HuH-7.5 (cell line): ENCODE measurements at places on chromosomes 5 and 9.

- DNase-seq, result no peak
These were observed 284.4 kb downstream of the PIK3R1 start for GRCh38 chr5:68499987-68500386.

GRCh38 chr5:38341641-38342040 is 83.3 kb downstream of the EGFLAM start:
- DNase-seq, result no peak

GRCh38 chr5:18984559-18985080 is 1003.4 kb downstream of the CDH18 start:
- DNase-seq, result no peak

GRCh38 chr9:89657295-89657694 is 52.5 kb downstream of the GADD45G start:
- no peak for DNase-seq

GRCh38 chr9:126510564-126510963 is 103.2 kb upstream of the LMX1B start:
- no peak for DNase-seq

- DNase-seq, result no peak
These were observed 341.4 kb upstream of the EDIL3 start for GRCh38 chr5:84725946-84726570.

GRCh38 chr9:84447305-84447704 is 106.7 kb upstream of the SLC28A3 start:
- DNase-seq, result no peak

DNA sequence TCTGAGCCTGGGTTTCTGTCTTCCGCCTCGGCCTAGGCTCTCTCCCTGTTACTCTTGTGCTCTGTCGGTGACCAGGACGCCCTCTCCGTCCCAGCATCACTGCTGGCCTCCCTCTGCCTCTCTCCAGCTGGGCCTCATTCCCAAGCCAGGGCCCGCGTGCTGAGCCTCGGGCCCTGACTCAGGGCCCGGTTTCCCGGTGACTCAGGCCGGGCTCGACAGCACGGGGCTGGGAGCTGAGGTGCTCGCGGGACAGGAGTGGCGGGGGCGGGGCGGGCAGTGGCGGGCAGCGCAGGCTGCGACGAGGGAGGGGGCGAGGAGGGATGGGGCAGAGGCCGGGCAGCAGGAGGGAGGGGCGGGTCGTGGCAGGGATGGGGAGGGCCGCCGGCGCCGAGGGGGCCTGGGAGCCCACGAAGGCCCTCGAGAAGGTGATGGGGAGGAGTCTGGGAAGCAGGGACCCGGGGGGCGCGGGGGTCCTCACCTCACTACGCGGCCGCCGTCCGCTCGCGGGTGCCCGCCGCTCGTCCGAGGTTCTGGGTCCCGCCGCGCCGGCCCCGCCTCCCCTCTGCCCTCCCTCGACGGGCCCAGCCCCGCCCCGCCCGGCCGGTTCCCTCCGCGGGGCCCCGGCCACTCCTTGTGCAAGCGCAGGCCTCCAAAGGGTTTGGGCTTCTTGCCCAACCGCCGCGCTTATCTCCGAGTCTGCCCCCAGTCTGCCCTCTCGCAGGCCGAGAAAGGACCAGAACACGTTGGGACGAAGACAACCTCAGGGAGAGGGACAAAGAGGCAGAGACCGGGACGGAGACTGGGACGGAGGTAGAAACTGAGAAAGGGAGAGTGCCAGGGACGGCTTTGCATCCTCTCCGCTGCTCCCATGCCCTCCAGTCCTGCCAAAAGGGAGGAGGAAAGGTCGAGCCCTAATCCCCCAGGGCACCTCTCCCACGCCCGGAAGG is at the start of gene ARAP3:
Gene ARAP3 (minus strand): TSS at position 536 of the 947 bp plus-strand sequence. CDS start 1,744 bp downstream, outside the sequence.
- peak; percentile 73 for DNase-seq

DNA sequence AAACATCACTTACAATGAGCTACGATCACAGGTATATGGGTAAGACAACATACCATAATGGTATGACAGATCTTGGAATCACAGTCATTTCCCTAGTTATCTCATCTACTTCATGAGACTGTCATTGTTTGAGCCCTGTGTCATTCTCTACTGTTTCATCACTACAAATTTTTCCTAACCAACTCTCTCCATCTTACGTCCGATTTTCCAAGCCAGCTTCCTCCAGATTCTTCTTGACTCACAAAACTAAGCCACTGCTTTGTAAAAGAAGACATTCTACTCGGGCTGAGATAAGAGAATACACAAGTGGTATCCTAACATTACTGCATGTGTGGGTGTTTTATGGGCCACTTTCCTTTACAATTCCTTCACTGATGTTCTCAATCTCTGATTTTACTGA is 49.6 kb downstream of the SERINC5 start:
- DNase-seq, result no peak

GRCh38 chr5:66223637-66224036 is 79.5 kb downstream of the SREK1 start:
- DNase-seq, result no peak

GRCh38 chr9:93013856-93014582 is 44.5 kb upstream of the SUSD3 start:
- no peak for DNase-seq

GRCh38 chr5:55601204-55601618 is 66.4 kb upstream of the PLPP1 start:
- DNase-seq, result peak; percentile 58

DNA sequence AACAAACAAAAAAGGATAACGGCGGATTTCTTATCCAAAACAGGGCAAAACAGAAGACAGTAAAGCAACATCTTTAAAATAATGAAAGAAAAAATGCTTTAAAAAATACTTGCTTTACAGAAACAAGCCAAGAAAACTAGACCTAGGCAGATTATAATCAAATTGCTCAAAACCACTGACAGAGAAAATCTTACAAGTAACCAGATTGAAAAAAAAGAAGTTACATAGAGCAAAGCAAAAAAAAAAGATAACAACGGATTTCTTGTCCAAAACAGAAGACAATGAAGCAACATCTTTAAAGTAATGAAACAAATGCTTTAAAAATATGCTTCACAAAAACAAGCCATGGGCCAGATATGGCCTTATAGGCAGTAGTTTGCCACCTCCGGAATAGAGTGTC is 51.1 kb downstream of the RICTOR start:
- no peak for DNase-seq

GRCh38 chr9:109843641-109844040 is 63.6 kb downstream of the PALM2AKAP2 start:
- DNase-seq, result no peak

DNA sequence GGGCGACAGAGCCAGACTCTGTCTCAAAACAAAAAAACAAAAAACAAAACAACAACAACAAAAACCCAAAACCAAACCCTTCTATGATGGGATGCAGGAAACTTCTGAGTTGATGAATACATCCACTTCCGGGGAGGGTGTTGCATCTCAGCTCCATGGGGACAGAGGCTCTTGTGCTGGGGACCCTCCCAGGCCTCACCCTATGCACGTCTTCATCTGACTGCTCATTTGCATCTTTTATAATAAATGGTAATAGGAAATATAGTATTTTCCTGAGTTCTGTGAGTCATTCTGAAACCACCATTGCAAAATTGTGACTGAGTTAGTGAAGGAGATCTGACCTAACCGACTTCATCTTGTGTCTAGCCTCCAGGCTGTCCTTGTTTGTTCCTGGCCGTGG is 109.5 kb upstream of the SLC28A3 start:
- no peak for DNase-seq

GRCh38 chr5:132065351-132065937 is 5.0 kb downstream of the IL3 start:
- peak; percentile 64 for DNase-seq

- DNase-seq, result no peak
These were observed 127.0 kb upstream of the CACNA1B start for GRCh38 chr9:137750566-137750965.

GRCh38 chr9:27474305-27474704 is 49.8 kb upstream of the IFNK start:
- no peak for DNase-seq

DNA sequence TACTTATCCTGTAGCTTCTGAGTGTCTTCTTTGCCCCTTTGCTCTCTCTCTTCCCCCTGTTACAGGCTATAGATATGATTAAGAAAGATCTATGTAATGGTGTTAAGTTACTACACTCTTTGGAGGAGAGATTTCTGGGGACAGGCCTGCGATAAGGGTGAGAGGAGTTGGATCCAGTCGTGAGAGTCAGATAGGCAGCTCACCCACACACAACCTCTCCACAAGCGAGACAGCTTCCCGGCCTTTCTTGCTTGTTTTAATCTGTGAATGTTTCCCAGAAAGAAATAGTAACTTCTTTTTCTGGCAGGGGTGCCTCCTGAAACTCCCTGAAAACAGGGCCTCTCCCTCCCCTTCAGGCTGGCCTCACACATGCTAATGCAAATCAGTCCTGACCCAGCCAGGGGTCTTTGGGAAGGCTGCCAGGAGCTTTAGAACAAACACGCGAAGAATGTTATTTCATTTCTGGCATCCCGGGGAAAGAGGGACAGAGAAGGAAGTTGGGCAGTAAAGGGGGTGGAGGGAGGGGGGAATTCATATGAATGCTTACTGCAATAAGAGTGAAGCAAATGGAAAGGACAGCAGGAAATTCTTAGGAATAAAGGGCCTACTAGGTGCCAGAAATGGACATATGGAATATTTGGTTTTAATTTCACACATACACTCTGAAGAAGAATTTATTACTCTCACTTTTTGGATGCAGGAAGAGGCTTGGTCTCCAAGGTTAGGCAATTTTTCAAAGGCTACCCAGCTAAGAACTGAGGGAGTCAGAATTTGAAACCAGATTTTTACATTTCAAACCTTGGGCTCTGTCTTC is 215.8 kb upstream of the TRIM32 start:
- DNase-seq, result peak; percentile 32

DNA sequence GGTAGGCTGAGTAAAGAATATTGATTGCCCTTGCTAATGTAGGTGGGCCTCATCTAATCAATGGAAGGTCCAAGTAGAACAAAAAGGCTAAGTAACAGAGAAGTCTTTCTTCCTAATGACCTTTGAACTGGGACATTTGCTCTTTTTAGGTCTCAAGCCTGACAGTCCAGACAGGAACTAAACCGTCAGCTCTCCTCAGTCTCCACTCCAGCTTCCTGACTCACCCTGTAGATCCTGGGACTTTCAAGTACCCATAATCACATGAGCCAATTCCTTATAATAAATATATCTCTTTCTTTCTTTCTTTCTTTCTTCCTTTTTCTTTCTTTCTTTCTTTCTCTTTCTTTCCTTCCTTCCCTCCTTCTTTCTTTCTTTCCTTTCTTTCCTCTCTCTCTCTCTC is 479.5 kb upstream of the PAPPA start:
- DNase-seq, result no peak

GRCh38 chr5:90406466-90406865 is 3.1 kb downstream of the CETN3 start:
- DNase-seq, result no peak

DNA sequence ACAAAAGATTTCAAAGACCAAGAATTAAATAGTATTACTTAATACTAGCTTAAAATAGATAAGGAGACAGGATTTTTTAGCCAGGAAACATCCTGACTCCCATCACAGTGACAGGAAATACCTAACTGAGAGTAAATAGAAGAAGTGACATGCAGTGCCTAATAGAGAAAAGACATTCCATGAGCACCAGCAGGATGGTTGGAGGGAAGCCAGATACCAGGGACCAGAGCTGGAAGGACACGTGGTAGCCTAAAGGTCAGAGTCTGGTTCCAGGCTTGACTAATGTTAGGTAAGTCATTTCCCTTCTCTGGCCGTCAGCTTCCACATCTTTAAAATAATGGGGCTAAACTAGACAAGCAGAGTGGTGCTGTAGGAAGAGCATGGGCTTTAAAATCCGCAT is 41.6 kb downstream of the CDK5RAP2 start:
- peak; percentile 62 for DNase-seq

GRCh38 chr9:128577206-128577605 is 24.8 kb downstream of the SPTAN1 start:
- DNase-seq, result no peak

DNA sequence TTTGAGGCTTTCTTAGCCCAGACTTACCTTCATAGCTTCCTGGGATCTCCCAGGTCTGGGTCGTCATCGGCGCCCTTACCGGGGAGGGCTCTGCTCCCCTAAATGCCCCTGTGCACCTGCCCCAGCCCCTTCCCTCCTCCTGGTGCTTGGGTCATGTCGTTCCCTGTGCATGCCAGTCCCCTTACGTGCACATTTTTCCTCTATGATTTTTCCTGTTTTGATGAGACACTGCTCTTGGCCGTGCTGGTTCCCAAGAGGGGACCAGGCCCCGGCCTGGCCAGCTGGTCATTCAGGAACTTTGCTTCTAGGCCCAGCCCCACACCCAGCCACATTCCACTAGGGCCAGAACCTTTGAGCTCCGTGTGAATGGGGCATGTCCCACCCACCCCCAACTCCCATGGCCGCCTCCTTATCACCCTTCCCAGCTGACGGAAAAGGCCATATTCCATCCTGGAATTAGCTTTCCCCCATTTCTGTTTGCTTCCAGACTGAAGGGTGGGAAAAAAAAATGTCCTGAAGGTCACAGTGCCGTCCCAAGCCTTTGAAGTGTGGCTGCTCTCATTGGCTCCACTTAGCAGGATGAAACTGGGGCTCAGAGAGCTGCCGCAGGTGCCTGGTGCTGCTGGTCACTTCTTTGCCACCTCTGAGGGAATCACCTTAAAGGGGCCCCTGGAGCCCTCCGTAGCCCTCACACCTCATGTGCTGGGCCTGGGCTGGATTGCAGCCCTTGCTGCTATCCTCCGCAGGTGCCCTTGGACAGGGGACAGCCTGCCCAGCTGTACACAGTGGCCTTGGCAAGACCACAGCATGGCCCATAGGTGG is 25.1 kb downstream of the ERGIC1 start:
- peak; percentile 70 for DNase-seq

DNA sequence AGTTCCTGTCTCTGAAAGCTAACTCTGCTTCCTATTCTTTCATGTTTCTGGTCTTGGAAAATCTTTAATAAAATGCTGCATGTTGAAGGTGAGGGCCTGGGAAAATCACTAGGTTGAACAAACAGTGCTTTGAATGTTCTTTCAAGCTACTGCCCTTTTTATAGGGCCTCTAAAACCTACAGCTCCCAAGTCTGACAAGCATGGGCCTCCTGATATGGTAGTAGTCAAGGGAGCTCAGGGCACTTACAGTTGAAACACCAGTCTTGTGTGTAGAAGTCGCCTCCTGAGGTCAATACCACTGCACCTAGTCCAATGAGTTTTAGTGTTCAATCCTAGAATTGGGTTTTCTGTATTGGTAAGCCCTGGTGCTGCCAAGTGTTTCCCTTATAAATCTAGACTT is 20.5 kb downstream of the VLDLR start:
- DNase-seq, result no peak

GRCh38 chr9:87263291-87263690 is 234.4 kb upstream of the DAPK1 start:
- DNase-seq, result no peak

DNA sequence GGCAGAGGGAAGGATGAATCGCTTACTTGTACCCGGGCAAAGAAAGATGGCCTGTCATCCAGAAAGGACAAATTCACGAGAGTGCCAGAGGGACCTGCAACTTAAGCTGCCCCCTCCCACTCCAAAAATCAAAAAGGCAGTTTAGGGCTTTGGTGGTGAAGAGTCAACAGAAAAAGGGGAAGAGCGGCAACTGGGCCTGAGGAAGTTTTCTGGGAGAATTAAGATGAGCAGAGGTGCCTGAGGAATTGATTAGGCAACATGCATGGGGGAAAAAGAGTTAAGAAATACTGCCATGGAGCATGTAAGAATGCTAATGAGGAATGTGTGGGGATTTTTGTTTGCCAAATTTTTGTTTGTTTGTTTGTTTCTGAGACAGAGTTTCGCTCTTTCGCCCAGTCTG is 1.8 kb upstream of the ACTL7B start:
- DNase-seq, result no peak

GRCh38 chr9:94921092-94921471 is 194.6 kb downstream of the AOPEP start:
- no peak for DNase-seq
